ENCODE measurements at places on chromosomes 2 and 18.

DNA sequence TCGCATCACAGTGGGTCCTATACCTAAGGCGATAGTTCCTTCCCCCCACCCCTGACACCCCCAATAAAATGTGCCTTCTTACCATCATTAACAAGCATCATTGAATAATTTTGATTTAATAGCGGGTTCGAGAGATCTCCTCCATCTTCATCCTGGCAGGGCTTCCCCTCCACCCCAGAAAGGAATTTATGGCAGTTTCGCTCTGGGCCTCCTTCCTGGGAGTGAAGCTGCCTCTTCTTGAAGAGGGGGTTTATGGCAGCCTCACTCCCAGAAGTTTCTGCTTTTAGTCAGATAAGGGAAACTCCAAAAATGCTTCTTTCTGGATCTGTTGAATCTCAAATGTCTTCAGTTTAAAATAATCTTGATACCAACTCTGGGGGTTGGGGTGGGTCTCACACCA, 45.7 kb downstream of the RRM2 start:
- no peak for DNase-seq

- DNase-seq = peak; percentile 43
Measured at GRCh38 chr18:74063023-74063422, 84.6 kb downstream of the FBXO15 start.

DNA sequence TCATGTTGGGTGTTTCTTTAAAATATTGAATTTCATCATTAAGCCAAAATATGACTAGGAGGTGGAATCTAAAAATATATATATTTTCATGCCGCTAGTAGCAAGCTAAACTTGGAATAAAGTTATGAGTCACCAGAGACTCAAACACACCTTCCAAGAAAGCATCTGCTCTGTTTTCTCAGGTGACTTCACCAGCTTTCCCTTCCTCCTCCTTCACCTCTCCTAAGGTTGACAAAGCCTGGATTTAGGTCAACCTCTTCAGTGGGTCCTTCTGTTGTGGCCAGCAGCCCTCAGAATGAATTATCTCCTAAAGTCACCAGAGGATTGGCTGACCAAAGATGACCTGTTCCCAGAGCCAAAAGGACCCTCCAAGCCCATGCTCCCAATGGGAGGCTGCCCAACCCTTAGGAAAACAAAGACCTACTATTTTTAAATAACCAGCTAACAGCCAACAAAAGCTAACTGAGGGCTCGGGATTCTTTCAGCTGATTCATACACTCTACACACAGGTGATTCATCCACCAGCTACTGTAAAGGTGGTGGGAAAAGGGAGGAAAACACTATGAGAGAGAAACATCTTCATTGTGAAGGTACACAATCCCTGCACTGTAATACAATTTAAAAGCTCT, 113.9 kb downstream of the MYO5B start:
- DNase-seq = no peak

GRCh38 chr2:217623281-217623912, 379.4 kb downstream of the TNS1 start:
- DNase-seq = no peak

DNA sequence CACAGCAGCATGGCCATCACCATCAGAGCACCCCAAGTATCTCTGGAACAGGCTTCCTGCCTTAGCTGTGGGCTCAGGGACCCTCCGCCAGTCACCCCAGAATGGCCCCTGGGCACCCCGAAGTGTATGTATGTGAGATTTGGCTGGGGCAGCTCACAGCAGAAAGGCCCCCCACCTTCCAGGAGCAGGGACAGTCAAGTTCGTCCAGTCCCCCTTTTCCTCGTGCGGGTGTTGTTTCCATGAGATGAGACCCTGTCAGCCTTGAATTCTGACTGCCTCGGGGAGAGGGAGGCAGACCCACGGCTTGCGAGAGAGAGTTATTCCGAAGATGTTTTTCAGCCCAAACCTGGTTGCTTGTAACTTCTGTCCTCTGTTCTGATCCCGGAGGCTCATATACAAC, 290.9 kb upstream of the HDAC4 start:
- no peak for DNase-seq

GRCh38 chr18:26981360-26982082, 116.0 kb upstream of the AQP4 start:
- DNase-seq = no peak

- DNase-seq = no peak
Measured at GRCh38 chr2:11628675-11629074, 41.3 kb downstream of the NTSR2 start.
